ENCODE measurements at places on chromosomes 6 and 20.
A peak's percentile ranks its signal among the peaks of the same experiment; 100 is the strongest.

GRCh38 chr20:6692566-6693173, 74.8 kb upstream of the BMP2 start:
- DNase-seq = no peak

GRCh38 chr6:94270091-94270948, 851.0 kb upstream of the EPHA7 start:
- no peak for DNase-seq

GRCh38 chr20:51419646-51420045, 122.9 kb downstream of the NFATC2 start:
- no peak for DNase-seq

GRCh38 chr6:73451223-73452106, 632 bp downstream of the CGAS start:
- peak; percentile 59 for DNase-seq

GRCh38 chr6:16681260-16681873, 79.9 kb downstream of the ATXN1 start:
- no peak for DNase-seq

DNA sequence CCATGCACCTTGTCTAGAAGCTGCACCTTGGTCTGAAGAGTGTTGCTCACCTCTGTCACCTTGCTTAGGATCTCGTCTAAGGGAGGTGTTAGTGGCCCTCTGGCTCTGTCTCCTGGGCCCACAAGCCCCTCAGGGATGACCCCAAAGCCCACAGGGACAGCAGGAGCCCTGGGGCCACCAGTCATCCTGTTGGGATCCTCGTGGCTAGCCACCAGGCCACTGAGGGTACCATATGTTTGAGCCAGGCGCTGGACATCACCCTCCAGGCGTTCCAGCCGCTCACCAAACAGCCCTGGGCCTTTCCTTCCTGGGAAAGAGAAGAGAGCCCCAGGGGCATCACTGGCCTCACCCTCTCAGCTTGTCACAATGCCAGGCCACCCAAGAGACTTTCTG, 3.9 kb downstream of the EMILIN3 start:
- no peak for DNase-seq
